Activated T-cell treated with anti-CD3 and anti-CD28 coated beads for 4 hours (primary cell): ENCODE measurements at places on chromosomes 12 and 14.
A peak's percentile ranks its signal among the peaks of the same experiment; 100 is the strongest.

DNA sequence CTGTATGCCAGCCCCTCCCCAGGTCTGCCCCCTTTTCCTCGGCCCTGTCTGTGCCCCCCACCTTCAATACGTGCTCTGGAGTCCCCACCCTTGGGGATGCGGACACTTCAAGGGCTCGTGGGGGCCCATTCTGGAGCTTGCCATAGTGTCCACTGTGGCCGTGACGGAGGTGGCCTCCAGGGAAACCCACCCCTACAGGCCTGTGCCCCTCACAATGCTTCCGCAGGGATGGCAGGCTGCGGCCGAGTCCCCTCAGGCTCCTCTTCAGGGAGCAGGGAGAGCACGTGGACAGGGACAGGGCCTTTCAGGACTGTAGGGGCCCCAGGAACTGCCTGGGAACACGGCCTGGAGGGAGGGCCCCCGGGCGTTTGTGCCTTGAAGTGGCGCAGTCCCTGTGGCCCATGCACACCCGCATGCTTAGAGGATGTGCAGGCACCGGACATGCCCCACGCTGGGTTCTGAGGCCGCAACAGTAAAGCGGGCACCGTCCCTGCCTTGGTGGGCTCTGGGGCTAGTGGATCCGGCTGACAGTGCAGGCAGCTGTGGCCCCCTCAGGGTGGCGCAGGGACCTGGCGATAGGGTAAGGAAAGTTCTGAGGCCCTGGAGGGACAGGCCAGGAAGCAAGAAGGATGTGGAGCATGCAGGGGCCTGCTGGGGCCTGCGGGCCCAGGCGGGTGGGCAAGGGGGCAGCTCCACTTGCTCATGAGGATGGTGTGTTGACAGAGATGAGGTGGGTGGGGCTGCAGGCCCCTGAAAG, 209.0 kb upstream of the RTL1 start:
- DNase-seq, result no peak

DNA sequence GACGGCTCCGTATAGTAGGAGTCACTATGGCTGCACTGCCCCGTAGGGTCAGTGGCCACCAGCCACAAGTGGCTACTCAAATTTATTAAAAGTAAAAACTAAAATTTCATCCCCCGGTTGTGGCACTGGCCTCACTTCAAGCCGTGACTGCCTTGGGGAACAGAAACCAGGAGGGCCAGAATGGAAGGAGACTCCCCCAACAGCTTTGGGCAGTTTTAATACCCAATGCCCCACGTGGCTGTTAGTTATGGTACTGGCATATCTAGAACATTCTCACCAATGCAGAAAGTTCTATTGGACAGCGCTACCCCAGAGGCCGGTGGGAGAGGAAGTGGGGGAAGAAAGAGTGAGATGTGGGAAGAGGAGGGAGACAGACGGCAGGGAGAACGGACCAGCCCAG, 6.2 kb downstream of the NCOR2 start:
- DNase-seq, result no peak

DNA sequence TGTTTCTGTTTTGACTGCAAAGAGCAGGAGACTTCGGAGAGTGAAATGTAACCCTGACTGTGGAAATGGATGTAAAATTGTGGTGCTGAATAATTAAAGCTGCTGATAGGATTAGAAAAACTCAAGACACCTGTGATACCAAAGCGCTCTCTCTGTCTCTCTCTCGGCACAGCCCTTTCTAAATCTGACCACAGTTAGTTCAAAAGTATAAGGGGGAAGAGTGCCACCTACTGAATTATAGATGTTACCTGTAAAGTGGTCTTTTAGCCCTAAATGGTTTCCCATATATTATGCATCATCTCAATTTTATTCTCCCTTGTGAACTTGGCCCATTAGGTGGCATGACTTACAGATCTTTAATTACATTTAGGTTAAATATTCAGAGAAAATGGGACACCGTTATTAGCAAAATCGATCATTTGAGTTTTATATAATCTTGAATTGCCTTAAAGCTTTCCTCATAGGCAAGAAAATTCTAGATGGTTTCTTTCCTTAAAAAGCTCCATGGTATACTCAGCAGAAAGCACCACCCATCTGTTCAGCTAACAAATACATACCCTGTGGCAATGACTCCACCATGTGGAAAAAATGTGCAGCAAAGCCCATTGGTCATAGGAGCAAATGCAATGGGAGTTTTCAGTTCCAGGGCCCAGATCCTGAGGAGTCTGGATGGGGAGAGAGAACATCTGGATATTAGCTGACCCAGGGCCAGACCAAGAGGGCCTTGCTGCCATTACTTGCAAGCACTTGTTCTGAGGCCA, 18.1 kb downstream of the RFC5 start:
- DNase-seq, result no peak

- DNase-seq, result no peak
These were observed 5.6 kb downstream of the SH2B3 start for GRCh38 chr12:111411185-111411764.

DNA sequence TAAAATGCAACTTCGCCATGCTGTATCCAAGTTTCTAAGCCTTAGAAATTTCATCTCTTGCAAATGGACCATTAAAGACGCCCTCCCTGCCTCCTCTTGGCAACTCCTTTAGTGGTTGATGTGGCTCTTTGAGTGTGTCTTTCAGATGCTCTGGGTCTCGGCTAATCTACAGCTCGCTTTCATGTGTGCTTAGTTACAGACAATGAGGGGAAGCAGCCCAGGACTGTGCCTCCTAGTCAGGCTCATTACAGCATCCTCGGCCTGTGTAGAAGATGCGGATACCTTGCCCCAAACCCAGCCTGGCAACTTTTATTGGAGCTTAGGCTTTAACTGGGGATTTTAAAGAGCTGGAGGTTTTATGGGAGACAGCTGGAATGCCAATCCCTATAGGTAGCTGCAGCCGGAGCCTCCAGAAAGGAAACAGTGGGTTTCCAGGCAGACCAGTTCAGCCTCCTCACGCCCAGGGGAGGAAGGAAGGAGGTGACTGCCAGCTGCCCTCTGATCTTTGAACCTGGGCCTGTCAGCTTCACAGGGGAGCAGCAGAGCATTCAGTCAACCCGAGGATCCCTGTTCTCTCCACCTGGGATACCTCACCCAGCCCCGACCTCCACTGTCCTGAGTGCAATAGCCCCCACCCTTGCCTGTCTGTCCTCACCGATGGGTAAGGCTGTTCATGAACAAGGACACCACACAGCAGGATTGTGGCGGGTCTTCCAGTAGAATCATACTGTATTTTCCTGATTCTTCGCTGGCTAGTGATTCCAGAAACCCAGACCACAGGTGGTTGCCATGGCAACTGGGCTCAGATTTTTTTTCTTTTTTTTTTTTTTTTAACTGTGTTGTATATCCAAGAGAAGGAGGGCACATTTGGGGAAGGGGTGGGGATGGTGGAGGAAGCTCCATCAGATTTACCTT, 638.5 kb downstream of the MED13L start:
- no peak for DNase-seq

- DNase-seq, result no peak
These were observed 23.2 kb downstream of the NRDE2 start for GRCh38 chr14:90308561-90308960.

GRCh38 chr14:99773521-99774497, 19.4 kb upstream of the EML1 start:
- DNase-seq, result no peak

- peak; percentile 47 for DNase-seq
These were observed 2.7 kb upstream of the GALNT6 start for GRCh38 chr12:51393676-51394545.

DNA sequence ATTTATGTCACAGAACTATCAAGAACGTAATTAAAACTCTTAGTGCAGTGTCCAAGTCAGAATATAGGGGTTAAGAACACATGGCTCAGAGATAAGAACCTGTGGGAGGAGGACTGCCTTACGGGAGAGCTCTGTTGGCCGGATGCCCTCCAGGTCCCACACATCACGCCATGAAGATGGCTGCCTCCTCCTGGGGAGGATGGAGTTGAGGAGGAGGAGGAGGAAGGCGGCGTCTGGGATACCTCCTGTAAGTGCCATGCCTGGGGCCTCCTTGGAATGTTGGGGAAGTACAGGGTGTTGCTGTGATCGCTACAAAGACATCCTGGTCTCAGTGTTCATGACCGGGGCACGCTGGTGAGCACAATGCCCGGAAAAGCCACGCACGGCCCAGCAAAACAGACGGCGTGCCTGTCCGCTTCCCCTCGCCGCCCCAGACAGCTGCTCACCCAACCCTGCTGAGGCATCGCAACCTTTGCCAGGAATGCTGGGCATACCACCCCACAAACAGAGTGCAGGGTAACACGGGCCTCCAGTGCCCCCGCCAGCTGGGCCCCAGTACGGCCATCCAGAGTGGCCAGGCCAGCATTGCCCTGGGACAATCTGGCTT, 28.7 kb upstream of the CD9 start:
- DNase-seq, result no peak

DNA sequence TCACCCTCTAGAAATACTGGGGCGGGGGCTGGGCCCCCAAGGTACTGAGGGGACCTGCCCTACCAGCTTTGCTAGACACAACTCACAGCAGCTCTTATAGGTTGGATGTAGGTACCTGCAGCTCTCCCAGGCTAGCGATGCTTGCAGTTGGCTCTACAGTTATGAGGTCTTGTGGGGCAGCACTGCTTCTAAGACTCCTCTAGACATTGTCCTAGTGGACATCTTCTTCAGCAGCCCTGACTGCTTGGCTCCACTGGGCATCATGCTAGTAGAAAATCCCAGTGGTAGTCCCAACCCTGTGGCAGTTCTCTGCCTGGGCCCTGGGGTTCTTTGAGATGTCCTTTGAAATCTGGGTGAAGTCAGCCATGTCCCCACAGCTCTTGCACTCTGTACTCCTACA, 419.3 kb upstream of the SEL1L start:
- no peak for DNase-seq

GRCh38 chr12:28872654-28873268, 276.3 kb upstream of the FAR2 start:
- no peak for DNase-seq

DNA sequence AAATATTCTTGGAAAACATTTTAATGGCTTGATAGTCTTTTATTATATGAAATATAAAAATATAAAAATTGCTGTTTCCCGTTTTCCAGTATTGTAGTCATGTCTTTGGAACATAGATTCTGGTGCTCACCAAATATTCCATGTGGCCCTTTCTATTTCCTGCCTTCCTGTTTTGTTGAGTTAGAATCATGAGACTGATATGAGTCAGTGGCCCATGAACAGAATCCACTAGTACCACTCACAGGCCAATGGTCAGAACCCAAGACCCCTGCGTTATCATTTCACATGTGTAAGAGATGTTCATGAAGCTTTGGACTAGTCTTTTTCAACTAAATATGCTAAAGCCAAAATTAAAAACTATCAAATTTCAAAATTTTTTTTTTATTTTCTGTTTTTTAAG, 56.9 kb downstream of the BICD1 start:
- no peak for DNase-seq

- no peak for DNase-seq
These were observed 59.2 kb downstream of the GSC start for GRCh38 chr14:94710731-94711130.

- DNase-seq, result no peak
These were observed 45.4 kb upstream of the GZMB start for GRCh38 chr14:24679248-24679961.

DNA sequence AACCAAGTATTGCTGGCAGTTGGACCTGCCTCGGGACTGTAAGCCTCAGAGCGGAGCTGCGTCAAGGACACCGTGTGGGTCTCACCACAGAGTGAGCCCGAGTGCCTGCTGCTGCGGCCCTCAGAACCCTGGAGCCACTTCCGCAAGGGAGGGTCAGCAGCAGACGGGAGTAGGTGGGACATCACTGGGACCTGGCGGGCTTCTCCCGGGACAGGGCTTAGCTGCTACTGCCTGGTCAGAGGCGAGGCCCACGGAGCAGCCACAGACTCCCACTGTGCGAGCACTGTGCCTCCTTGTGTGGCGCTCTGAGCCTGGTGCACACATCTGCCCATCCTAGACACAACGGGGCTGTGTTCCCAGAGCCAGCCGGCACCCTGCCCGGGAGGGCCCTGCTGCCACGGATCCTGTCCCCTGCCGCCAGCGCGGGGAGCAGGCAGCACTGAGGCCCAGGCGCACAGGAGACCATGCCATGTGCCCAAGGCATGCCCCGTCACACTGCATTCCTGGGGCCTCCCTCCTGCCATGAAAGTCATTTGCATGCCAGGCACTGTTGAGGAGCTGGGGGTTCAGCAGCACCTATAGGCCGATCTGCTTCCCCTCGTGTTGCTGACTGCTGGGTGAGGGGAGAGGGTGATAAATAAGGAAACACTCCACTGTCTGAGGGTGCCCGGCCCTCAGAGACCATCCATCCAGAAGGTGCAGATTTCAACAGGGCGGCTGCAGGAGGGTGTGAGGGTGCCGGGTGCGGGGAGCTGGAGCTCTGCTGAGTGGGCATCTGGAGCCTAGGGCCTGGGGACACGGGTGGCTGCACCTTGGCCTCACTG, 10.0 kb downstream of the HIP1R start:
- no peak for DNase-seq
